ENCODE measurements at places on chromosomes 3 and 15.

GRCh38 chr3:53103397-53104296 is 26.6 kb downstream of the RFT1 start:
- no peak for DNase-seq

DNA sequence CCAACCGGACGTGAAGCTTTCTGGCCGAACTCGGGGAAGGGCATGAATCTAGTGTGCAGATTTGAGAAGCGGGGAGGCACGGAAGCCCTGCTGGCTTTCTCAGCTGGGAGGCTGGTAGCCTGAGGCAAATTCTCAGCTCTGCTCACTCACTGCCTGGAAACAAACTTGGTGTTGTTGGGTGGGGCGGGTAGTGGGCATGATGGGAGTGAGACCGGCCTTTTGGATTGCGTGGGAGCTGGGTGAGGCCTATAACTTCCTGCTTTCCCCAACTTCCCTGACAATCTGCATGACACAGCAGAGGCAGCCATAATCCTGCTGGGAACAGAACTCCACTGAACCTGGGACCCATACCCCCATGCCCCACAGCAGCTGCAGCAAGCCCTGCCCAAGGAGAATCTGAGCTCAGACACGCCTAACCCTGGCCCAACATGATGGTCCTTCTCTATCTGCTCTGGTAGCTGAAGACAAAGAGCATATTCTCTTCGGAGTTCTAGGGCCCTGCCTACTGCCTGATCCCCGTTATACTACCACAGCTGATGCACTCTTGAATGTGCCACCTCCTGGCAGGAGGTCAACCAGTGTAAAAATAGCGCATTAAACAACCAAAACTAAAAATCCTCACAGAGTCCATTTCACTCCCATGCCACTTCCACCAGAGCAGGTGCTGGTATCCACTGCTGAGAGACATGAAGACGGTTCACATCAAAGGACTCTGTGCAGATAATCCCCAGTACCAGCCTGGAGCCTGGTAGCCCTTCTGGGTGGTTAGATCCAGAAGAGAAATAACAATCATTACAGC is 44.7 kb downstream of the CEP70 start:
- no peak for DNase-seq

- no peak for DNase-seq
These were observed 827.7 kb downstream of the ROBO1 start for GRCh38 chr3:78940128-78940527.

DNA sequence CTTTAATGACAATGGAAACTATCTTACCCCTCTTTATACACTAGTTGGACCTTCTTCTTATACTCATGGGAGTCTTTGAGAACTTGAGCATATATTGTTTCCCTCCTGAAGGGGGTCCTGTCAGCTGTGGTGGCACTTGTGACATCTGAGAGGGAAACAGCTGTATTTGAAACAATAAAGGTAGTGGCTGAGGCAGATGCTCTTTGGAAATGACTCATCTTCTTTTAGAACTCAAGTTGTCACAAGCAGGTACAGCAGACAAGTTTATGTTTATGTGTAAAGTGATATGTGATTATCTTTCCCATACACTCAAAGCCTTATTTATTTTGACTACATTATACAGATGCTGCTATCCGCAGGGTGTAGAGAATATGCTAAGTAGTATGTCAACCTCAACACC is 220.0 kb upstream of the GRM7 start:
- DNase-seq = no peak
